ENCODE measurements at places on chromosomes 12 and 14.

GRCh38 chr14:46256381-46256780 lies 395.2 kb downstream of the RPL10L start:
- DNase-seq, result no peak

DNA sequence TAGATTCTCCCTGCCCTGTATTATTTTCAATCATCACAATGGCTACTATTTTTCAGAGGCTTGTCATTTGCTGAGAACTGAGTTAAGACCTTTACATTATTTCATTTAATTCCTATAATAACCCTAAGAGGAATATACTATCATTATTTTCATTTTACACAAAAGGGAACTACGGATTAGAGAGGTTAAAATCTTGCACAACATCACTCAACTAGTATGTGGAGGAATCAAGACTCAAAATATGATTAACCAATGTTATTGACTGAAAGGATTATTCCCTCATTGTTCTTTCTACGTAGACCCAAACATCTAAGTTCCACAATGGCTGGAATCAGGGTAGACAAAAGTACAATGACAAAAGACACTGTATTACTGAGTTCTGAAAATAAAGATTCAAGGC lies 45.0 kb downstream of the GPR65 start:
- DNase-seq, result no peak

GRCh38 chr12:110258466-110258865 lies 22.6 kb upstream of the ATP2A2 start:
- no peak for DNase-seq

DNA sequence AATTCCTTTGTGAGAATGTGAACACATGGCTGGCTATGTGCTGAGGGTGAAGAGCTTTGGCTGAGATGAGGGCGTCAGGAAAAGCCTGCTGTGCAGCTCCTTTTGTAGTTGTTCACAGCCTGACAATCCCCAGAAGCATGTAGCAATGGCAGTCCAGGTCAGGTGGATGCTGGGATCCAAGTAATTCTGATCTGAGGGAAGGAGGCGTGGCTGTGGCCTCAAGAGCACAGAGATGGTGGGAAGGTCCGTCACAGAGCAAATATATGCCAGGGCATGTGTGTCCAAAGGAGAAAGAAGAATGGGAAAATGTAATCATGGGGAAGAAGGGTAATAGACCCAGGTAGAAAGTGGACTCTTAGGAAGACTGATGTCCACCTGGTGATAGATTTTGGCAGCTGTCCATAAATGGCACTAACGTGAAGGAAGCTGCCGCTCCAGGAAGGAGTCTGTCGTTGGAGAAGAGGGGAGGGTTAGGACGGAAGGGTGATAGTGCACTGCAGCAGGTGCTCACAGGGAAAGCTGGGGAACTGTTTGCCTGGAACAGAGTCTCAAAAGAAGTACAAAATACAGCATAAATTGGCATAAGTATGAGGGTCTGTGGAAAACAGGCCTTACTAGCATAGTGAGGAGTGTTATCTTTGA lies 13.8 kb downstream of the MGST1 start:
- no peak for DNase-seq

GRCh38 chr14:93536945-93537344 lies 106.2 kb downstream of the UNC79 start:
- no peak for DNase-seq

GRCh38 chr12:12331896-12332295 lies 18.1 kb downstream of the MANSC1 start:
- DNase-seq, result no peak
